Activated T-cell treated with anti-CD3 and anti-CD28 coated beads, Interleukin-2, amount 50 U/mL, for 72 hours (primary cell): ENCODE measurements at places on chromosomes 6 and 20. TPM values are rescaled to one million over a fixed set of nuclear protein-coding genes. Genes with fewer than 3 reads are reported as not detected.
A peak's percentile ranks its signal among the peaks of the same experiment; 100 is the strongest.

Gene ZC3H12D
- total RNA-seq, result 170 TPM

Gene SLC22A2
- total RNA-seq, result not detected

DNA sequence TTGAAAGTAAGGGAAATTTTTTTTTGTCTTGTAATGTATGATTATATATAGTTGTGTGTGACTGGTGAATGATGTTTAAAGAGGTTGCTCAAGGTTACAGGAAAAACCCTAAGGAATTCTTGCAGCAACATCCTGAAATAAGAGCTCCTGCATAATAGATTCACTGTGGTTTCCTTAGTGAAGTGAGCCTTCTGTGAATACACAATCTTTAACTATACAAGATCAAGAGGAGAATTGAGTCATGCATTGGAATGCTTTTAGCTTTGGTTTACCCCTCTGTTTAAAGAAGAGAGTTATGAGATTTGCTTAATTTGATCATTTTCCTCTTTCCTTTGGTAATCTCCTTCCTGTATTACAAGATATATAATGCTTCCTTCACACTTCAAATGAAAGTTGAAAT lies 141.6 kb upstream of the EYA4 start:
- H3K4me1 ChIP-seq, result no peaks in the 10 kb centered on the region
- H3K36me3 ChIP-seq, result no peaks in the 10 kb centered on the region
- no peak overlapping the region for H3K4me3 ChIP-seq
- no peaks in the 10 kb centered on the region for H3K27me3 ChIP-seq
- H3K27ac ChIP-seq, result no peak overlapping the region
- DNase-seq, result no peak

DNA sequence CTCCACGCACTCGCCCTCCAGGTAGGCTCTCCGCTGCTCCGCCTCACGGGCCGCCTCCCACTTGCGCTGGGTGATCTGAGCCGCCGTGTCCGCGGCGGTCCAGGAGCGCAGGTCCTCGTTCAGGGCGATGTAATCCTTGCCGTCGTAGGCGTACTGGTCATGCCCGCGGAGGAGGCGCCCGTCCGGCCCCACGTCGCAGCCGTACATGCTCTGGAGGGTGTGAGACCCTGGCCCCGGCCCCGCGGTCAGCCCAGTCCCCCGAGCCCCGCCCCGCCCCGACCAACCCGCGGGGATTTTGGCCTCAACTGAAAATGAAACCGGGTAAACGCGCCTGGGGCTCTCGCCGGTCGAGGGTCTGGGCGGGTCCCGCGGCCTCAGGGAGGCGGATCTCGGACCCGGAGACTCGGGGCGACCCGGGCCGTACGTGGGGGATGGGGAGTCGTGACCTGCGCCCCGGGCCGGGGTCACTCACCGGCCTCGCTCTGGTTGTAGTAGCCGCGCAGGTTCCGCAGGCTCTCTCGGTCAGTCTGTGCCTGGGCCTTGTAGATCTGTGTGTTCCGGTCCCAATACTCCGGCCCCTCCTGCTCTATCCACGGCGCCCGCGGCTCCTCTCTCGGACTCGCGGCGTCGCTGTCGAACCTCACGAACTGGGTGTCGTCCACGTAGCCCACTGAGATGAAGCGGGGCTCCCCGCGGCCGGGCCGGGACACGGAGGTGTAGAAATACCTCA lies 598 bp downstream of the HLA-B start:
- H3K36me3 ChIP-seq, result peaks cover 52% of the 10 kb centered on the region
- H3K27ac ChIP-seq, result peak overlapping the region; percentile 91
- DNase-seq, result peak; percentile 58
- peaks cover 73% of the 10 kb centered on the region for H3K4me1 ChIP-seq

DNA sequence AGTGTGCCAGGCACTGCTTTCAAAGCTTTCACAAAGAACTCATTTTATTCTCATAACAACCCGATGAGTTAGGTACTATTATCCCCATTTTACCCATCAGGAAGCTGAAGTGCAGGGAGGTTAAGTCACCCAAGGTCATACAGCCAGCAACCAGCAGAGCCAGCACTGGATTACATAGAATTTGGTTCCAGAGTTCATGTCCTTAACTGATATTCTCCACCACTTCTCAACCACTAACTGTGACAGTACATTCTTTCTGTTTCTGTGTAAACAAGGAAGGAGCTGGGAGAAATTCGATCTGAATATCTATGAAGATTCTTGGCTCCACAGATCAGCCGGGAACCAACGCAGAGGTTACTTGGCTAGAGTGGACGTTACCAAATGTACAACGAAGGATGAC lies 98.0 kb downstream of the KIF16B start:
- H3K36me3 ChIP-seq, result no peaks in the 10 kb centered on the region
- H3K4me3 ChIP-seq, result no peak overlapping the region
- H3K4me1 ChIP-seq, result no peaks in the 10 kb centered on the region
- no peaks in the 10 kb centered on the region for H3K27me3 ChIP-seq

DNA sequence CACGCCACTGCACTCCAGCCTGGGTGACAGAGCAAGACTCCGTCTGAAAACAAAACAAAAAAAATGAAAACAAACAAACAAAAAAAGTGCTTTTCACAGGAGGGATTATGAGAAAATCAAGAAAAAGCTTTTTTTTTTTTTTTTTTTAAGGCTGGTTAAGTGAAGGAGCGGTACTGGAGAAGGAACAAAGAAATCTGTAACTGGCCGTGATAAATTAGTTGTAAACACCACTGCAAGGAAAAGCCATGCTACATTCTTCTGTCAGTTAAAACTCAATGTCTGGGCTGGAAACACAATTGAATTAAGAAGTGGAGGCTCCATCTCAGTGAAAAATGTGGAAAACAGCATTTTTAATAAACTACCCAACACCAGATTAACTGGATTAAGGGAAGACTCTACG lies 6.3 kb upstream of the GMPR start:
- peaks cover 6% of the 10 kb centered on the region for H3K4me1 ChIP-seq
- no peak for DNase-seq

Gene RAB44
- 0.09 TPM for total RNA-seq

GRCh38 chr6:82040405-82041221 lies 206.9 kb downstream of the IBTK start:
- H3K36me3 ChIP-seq, result no peaks in the 10 kb centered on the region
- no peak overlapping the region for H3K27ac ChIP-seq
- H3K4me3 ChIP-seq, result no peak overlapping the region
- no peak for DNase-seq

- peaks cover 11% of the 10 kb centered on the region for H3K36me3 ChIP-seq
- H3K4me3 ChIP-seq, result peak overlapping the region; percentile 78
- DNase-seq, result peak; percentile 46
- H3K27ac ChIP-seq, result peak overlapping the region; percentile 88
Observed at GRCh38 chr20:25706793-25707192, 10.1 kb upstream of the ZNF337 start.

Gene IER3
- 174 TPM for total RNA-seq

DNA sequence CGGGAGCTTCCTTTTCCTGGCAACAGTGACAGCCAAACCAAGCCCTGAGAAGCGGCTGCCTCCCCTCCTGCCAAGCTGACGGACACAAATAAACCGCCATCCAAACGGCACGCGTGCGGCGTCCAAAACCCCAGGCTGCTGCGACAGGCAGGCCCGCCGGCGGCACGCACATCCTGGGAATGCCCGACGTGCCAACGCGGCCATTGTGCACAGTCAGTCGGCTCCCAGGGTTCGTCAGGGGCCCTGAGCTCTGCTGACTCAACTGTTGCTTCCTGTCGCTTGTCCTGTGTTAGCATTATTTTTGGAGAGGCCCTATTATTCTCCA lies 6.8 kb downstream of the JAG1 start:
- H3K4me1 ChIP-seq, result peaks cover 16% of the 10 kb centered on the region
- no peak overlapping the region for H3K27ac ChIP-seq
- no peak for DNase-seq
- H3K36me3 ChIP-seq, result no peaks in the 10 kb centered on the region

DNA sequence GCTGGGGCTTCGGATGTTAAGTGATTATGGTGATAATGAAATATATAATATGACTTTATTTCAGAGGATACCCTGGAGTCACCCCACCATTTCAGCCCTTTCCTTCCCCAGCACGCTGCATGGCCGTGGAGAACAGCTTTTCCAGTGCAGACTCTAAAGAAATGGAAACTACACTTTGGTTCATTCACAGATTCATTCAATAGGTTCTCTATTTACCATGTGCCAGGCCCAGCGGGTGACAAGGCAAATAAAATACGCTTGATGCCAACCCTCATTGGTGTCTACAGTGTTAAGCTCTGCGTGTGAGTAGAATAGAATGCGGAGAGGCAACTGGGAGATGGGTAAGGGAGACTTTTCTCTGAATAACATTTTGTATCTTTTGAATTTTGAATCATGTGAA lies 89.7 kb downstream of the TCP11 start:
- no peak overlapping the region for H3K27ac ChIP-seq
- peaks cover 13% of the 10 kb centered on the region for H3K4me1 ChIP-seq
- H3K4me3 ChIP-seq, result no peak overlapping the region
- no peaks in the 10 kb centered on the region for H3K36me3 ChIP-seq
- DNase-seq, result no peak
- H3K27me3 ChIP-seq, result no peaks in the 10 kb centered on the region

DNA sequence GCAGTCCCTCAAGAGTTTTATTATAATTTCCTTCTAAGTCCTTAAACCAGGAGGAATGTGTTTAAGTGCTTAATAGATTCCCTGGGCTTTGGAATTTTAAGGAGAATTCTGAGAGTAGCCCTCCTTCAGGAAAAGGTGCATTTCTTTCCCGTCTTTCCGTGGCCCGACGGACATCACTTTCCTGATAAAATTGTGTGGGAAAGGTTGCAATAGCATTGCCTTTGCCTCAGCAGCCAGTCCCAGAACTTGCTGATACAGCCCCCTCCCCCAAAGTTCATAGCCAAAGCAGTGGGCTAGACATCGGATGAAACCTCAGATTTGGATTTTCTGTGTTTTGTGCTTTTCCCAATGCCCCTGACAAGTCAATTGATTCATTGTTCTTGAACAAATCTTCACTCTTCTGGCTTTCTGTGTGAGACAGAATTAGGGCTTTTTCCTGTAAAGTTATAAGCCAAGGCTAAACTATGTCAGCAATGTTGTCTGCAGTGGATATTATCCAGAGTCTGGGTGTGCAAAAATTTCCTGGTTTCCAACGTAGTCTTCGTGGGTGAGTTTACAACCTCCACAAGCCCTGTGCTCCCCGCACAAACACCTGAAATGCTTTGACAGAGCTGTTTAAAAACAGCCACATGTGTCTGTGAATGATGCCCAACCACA lies 1.1 kb upstream of the SMOC2 start:
- H3K4me3 ChIP-seq, result no peak overlapping the region
- DNase-seq, result no peak
- no peaks in the 10 kb centered on the region for H3K4me1 ChIP-seq
- H3K27me3 ChIP-seq, result peaks cover 46% of the 10 kb centered on the region
- H3K27ac ChIP-seq, result no peak overlapping the region

Gene SYNE1
- 38.9 TPM for total RNA-seq

DNA sequence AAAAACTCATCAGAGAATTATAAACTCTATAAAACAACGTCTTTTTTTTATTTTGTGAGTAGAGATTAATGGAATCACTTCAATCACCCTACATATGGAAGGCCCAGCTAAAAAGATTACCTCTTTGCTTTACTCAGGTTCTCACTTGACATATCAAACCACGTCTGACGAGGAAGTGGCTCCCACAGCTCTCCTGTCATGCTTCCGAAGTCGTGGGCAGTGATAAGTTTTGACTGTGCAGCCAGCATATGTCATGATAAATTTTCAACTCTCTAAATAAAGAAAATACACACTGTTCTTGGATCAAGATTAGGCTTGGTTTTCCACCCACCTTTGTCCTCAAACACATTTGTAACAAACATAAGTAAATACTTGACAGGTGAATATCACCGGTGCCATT lies 279.5 kb upstream of the RNF217 start:
- H3K4me1 ChIP-seq, result no peaks in the 10 kb centered on the region
- DNase-seq, result no peak
- no peak overlapping the region for H3K4me3 ChIP-seq

DNA sequence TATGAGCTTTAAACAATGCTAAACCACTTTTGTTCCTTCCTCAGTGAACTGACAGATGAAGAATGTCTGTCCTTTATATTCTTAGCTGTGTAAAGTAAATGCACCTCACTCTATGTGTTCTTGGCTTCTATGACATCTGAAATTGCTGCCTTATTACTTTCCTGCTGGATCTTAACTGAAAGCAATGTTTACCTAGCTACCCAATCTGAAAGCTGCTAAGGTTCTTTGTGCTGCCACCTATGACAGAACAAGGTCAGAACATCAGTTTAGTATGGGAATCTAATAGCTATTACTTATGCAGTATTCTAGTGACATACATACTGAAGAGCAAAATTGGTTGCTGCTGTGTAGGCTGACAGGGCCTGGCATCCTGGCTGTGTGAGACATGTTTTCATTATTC lies 444.1 kb downstream of the KHDRBS2 start:
- H3K27me3 ChIP-seq, result no peaks in the 10 kb centered on the region
- H3K27ac ChIP-seq, result no peak overlapping the region
- H3K36me3 ChIP-seq, result no peaks in the 10 kb centered on the region
- no peaks in the 10 kb centered on the region for H3K4me1 ChIP-seq
- no peak for DNase-seq
- no peak overlapping the region for H3K4me3 ChIP-seq

Gene MMP24
- not detected for total RNA-seq

- no peak overlapping the region for H3K4me3 ChIP-seq
- H3K4me1 ChIP-seq, result peaks cover 20% of the 10 kb centered on the region
- DNase-seq, result no peak
- H3K36me3 ChIP-seq, result no peaks in the 10 kb centered on the region
- no peak overlapping the region for H3K27ac ChIP-seq
- H3K27me3 ChIP-seq, result peaks cover 16% of the 10 kb centered on the region
Observed at GRCh38 chr6:39251406-39251805, 22.1 kb upstream of the KCNK5 start.

- DNase-seq, result peak; percentile 12
- H3K4me3 ChIP-seq, result no peak overlapping the region
- H3K36me3 ChIP-seq, result peaks cover 2% of the 10 kb centered on the region
- no peaks in the 10 kb centered on the region for H3K27me3 ChIP-seq
Observed at GRCh38 chr6:141309295-141309694, 823.4 kb upstream of the GJE1 start.

DNA sequence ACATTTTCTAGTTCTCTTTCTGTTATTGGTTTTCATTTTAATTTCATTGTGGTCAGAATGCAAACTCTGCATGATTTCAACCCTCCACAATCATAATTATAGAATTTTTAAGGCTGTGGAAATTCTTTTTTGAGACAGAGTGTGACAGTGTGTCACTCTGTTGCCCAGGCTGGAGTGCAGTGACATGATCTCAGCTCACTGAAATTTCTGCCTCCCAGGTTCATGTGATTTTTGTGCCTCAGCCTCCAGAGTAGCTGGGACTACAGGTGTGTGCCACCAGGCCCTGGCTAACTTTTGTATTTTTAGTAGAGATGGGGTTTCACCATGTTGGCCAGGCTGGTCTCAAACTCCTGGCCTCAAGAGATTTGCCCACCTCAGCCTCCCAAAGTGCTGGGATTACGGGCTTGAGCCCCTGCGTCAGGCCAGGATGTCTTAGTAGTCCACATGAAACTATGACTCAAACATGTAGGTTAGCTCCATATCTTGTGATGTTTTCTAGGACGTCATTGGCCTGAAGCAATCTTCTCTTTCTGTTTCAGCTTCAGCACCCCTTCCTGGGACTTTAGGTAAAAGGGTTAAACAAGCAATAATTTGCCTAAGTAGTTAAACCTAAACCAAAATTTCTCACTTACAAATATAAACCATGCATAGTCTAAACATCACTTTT lies 47.4 kb upstream of the SAMD3 start:
- H3K4me1 ChIP-seq, result no peaks in the 10 kb centered on the region
- H3K27ac ChIP-seq, result no peak overlapping the region
- H3K27me3 ChIP-seq, result no peaks in the 10 kb centered on the region
- peaks cover 9% of the 10 kb centered on the region for H3K36me3 ChIP-seq
- H3K4me3 ChIP-seq, result no peak overlapping the region

- H3K27me3 ChIP-seq, result no peaks in the 10 kb centered on the region
- H3K4me1 ChIP-seq, result peaks cover 85% of the 10 kb centered on the region
- DNase-seq, result no peak
Observed at GRCh38 chr6:15252195-15252594, 6.3 kb downstream of the JARID2 start.

Gene SAPCD1
- 18.0 TPM for total RNA-seq
